DMS79 treated with DMSO at 0.1 percent for 48 hours (cell line): ENCODE measurements at places on chromosomes 6 and 20.
A peak's percentile ranks its signal among the peaks of the same experiment; 100 is the strongest.

DNA sequence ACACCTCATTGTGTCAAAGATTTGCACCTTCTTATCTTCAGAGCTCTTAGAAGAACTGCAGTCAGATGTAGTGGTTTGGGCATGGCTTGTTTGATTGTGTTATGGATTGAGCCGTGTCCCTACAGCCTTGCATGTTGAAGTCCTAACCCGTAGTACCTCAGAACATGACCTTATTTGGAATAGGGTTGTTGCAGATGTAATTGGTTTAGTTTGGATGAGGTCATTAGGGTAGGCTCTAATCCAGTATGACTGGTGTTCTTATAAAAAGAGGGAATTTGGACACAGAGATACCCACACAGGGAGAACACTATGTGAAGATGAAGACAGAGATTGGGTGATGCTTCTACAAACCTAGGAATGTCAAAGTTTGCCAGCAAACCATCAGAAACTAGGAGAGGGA lies 35.4 kb upstream of the PHACTR2 start:
- no peak for DNase-seq

DNA sequence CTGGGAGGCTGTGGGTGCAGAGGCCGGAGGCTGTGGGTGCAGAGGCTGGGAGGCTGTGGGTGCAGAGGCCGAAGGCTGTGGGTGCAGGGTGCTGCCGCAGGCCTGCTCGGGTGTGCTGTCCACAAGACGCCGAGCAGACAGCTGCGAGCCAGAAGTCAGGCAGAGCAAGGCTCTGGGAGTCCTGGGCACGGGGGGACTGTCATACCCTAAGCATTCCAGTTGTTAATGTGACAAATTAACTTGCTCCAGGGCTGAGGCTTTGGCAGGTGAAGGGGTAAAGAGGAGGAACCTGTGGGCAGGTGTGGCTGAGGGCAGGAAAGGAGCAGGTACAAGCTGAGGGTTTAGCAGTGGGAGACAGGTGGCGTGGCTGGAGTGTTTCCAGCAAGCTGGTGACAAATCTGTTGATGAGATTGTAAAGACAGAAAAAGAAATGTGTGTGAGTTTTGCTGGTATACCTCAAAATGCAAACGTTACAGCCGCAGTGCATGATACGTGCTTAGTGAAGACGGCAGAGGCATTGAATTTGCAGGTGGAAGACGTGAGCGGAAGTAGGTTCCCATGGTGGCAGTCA lies 14.2 kb upstream of the ADRM1 start:
- DNase-seq, result no peak

- no peak for DNase-seq
These were observed 27.6 kb downstream of the KCNK15 start for GRCh38 chr20:44773070-44773829.

DNA sequence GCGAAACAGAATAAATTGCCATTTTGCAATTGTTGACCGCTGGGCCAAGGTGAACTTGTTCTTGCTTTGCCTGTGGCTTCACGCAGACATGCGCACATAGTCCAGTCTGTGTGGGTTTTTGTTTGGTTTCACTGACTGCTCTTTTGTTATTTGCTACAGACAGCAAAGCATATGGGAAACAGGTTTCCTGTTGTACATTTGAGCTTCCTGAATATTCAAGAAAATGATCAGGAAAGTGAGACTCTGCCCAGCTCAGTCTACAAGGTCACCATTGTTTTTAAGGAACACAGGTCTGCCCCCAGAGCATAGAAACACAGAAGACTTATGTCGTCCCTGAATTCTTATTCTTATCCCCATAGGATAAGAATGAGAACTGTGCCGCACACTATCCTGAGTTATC lies 55.6 kb downstream of the SASH1 start:
- DNase-seq, result no peak

DNA sequence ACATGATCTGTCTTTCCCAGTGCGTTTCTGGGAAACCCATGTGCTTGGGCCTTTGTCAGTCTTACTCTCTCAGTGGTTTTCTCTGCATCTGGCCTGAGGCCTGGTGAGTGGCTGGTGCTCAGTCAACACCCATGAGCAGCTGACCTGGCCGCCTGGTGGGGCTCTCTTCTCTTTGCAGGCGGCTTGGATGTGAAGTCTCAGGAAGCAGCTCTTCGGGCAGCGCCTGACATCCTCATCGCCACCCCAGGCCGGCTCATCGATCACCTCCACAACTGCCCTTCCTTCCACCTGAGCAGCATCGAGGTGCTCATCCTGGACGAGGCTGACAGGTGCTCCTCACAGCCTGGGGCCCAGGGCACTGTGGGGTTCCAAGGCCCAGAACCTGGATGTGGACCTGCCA lies 10.8 kb downstream of the DDX27 start:
- DNase-seq, result no peak

- peak; percentile 66 for DNase-seq
These were observed 143.9 kb upstream of the ZNF217 start for GRCh38 chr20:53737396-53738038.

DNA sequence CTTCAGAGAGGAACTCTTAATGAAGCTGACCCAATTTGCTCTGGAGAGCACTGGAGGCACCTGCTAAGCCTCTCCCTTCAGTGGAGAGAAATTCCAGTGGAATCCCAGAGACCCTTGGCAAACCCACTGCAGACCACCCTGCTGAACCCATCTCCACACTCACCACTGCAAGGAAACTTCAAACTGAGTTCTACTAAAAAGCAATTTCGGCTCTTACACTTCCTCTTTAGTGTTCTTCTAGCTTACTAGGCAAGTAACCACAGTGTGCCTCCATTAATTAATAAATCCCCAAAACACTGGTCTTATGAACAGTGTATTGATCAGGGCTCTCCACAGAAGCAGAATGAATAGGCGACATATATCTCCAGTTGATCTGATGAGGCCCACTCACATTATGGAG lies 43.0 kb upstream of the HLA-E start:
- no peak for DNase-seq

DNA sequence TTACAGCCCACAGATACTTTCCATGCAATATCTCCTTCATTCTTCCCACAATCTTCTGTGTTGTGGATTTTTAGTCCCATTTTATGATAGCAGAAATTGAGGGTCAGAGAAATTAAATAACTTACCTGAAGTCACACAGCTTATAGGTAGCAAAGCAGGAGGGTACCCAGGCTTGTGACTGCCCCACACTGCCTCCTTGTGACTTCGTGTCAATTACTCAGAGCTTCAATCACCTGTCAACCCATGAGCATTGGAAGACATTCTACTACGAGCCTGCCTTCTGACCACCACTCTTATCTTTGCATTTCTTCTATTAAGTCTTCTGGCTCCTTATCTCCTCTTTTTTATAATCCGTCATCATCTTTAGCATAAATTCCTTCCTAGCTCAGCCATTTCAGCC lies 71.6 kb upstream of the NRSN1 start:
- DNase-seq, result no peak

DNA sequence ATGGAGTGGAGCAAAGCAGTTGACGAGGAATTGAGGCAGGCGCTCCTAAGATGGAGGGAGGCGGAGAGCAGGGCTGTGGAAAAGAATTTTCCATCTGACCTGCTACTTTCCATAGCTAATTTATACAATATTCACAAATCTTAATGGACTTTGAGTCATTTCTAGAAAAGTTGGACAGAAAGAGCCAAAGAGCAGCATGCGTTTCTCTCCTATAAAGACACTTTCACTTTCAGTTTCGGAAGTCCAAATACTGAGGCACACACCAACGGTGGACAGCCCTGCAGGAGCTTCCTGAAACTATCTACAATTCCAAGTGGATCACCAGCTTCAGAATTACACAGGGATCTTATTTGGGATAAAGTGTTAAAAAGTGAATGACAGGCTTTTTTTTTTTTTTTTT lies 43.5 kb downstream of the PANK2 start:
- DNase-seq, result no peak

GRCh38 chr6:13355043-13355945 lies 27.0 kb upstream of the TBC1D7 start:
- no peak for DNase-seq

- DNase-seq, result no peak
These were observed 454.9 kb downstream of the PTPRT start for GRCh38 chr20:42734660-42735368.

DNA sequence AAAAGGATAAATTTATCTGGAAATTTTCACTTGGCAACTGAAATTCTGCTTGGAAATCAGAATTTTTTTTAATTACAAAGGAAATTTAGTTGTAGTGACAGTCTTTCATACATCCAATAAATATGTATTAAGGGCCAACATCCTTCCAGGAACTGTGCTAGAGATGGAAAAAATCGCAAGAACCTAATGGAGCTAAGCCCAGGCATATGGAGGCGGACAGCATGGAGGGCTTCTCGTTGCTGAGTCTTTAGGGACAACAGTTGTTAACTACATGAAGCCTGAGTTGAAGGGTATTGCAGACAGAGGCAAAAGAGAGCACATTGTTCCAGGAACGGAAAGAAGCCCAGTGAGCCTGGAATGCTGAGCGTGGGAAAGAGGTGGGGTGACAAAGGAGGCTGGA lies 208.9 kb downstream of the IBTK start:
- no peak for DNase-seq

DNA sequence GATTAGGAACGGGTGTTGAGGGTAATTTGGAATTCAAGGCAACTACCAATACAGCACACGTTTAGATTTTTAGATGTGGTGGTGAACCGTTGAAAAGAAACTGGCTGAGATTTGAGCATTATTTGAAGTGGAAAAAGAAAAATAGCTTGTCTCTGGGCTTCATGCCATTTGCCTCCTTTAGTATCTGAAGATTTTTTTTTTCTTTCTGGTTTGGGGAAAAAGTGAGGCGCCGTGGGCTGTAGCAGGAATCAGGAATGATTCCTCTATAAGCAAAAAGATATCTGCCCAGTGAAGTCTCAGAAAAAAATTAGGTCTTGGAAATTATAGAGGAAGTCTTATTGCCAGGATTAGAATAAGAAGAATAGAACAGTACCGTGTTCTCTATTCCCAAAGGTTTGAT lies 88.5 kb downstream of the RPS12 start:
- no peak for DNase-seq

GRCh38 chr6:111837641-111838500 lies 35.4 kb downstream of the FYN start:
- DNase-seq, result no peak

DNA sequence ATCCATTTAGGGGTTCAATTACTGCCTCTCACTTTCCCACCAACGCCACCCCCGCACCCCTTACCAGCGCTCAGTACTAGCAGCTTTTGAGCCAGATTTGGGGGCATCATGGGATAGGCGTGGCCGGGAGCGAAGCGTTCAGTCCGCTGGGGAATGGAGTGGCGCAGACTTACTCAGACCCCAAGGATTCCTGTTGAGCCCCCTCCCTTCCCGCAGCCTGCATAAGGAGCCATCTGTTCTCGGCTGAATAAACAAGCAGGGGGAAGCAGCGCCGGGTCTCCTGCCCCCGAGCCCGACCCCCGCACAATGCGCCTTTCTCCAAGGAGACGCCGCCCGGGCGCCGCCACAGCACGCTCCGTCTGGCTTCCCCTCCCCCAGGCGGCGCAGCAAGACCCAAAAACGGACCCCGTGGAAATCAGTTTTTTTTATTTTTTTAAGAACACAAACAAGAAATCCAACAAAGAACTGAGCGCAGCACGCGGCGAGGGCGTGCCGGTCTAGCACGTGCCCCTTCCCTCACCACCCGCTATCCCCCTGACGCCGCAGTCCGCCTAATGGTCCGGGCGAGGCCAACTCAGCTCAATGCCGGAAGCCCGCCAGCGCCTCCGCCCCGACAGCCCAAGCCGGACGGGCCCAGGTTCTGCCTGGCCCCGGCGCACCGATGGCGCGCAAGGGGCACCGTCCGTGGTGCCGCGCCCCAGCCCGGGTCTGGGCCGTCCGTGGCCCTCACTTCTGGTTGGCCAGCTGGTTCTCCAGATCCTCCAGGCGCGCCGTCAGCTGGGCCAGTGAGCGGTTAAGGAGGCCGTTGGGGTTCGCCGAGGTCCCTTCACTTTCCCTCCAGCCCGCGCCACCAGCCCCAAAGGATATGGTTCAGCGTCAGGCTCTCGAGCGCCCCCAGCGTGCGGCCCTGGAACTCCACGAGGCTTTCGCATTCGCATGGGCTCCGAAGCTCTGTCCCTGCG lies 13.3 kb upstream of the RBPJL start:
- DNase-seq, result no peak
